ENCODE measurements at places on chromosomes 5 and 9.

DNA sequence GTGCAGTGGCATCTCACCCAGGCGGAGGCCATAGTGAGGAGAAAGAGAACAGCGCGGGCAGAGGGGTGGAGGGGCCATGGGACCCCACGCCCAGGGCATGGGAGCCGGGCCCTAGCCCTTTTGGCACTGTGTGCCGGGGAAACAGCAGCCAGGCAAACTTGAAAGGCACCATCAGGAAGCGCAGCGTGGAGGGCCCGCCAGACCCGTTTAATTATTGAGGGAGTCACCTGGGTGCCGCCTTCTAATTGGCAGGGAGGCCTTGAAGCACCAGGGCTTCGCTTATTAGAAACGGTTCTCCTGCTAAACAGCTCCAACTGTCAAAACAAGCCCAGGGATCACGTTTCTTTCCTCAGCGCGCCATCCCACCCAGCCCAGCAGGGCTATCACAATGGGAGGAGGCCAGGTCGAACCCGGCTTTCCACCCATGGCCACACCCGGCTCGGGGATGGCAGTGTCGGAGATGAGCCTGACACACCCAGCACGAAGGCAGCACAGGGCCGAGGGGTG lies 104.6 kb upstream of the SARDH start:
- no peak for DNase-seq

DNA sequence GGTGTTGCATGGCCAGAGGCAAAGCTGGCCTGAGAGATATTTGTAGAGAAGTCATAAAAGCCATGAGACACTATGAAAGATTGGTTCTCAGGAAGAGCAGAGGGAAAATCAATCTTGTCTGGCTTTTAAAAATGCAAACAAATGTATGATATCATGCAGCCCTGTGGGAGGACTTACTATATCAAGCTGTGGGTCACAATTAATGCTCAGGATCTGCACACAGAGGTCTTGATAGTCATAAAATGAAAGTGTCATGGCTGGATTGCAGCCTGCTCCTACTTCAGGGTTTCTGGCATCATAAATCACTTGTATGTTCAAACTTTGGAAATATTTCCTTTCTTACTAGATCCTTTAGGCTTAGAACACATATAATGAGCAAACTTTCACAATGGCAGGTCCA lies 151.5 kb downstream of the SEMA6A start:
- DNase-seq = no peak

DNA sequence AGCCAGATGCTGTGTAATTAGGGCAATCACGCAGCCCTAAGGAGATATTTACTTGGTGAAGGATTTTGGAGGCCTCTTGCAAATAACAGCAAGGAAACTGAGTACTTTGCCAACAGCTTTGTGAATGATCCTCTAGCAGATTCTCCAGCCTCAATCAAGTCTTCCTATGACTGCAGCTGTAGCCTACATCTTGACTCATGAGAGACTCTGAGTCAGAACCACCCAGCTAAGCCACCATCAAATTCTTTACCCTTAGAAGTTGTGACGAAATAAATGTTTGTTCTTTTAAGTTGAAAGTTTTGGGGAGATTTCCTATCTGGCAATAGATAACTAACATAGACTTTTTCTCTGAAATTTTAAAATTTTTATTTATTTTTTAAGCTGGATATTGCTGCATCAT lies 237.6 kb upstream of the CCNH start:
- no peak for DNase-seq

DNA sequence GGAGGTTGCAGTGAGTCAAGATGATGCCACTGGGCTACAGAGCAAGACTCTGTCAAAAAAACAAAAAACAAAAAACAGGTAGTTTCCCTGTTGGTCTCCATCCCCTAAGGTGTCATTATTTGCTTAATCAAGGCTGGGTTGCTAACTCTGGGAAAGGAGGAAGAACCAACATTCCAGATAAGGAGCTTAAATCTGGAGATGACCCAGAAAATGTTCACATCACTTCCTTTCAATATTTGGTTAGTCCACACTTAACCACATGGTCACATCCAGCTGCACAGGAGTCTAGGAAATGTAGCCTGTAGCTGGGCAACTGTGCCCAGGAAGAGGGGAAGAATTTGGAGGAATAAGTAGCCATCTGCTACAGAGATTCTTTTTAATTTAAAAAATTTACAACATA lies 25.9 kb upstream of the MEGF9 start:
- DNase-seq = no peak

DNA sequence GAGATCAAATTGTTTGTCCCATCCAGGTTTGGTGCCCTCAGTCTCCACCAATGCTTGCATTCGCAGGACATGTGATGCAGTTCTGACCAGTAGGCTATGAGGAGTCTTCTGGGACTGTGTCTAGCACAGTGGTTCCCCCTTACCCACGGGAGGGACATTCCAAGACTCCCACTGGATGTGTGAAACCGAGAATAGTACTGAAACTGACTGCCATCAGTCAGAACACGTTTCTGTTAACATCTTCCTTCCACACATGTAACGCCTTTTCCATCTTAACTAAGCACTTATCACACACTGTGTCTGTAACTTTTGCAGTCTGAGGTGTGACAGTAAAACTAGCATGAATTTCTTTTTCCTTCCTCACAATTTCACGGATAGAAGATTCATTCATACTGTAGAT lies 74.7 kb downstream of the PTTG1 start:
- no peak for DNase-seq

- DNase-seq = peak; percentile 39
Observed at GRCh38 chr5:68464424-68464823, 248.9 kb downstream of the PIK3R1 start.

- no peak for DNase-seq
Observed at GRCh38 chr9:122498883-122499288, 11.7 kb upstream of the OR1J2 start.

- peak; percentile 47 for DNase-seq
Observed at GRCh38 chr5:1792842-1793266, 6.8 kb downstream of the MRPL36 start.

DNA sequence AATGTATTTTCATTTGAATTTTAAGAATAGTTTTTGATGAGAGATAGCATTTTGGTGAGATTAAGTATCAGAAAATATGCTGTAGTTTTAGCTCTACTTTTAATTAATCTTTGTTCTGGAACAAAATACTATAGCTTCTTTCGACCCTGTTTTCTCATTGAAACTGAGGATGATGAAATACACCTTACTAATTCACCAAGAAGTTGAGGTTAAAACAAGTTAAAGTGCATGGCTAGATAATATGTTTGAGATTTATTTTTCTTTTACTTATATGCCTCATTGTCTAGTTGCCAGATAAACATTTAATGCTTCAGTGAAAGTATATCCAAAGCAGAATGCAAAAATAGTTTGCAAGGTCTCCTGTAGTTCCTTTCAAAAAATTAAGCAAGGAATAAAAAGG lies 140.1 kb upstream of the KCNN2 start:
- DNase-seq = no peak

GRCh38 chr5:139856714-139857113 lies 61.1 kb downstream of the PSD2 start:
- no peak for DNase-seq

GRCh38 chr5:32170303-32171151 lies 3.6 kb downstream of the GOLPH3 start:
- DNase-seq = no peak

DNA sequence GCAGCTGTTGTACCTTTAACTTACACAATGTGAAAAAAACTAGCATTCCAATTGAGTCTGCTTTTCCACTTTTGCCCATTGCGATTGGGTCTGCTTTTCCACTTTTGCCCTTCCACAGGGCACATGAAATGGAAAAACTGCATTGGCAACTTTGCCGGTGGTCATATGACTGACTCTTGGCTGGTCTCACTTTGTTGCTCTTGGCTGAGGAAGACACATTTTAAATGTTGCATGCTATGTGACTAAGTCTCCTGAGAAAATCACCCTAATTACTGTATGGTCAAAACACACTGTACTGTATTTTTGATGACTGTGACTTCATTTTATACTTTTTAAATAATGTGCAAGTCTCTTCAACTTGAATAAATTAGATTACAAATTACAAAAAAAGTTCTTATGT lies 1.6 kb upstream of the OXCT1 start:
- no peak for DNase-seq

- no peak for DNase-seq
Observed at GRCh38 chr9:85185486-85186217, 516.1 kb downstream of the NTRK2 start.

GRCh38 chr5:89064054-89064453 lies 181.1 kb upstream of the MEF2C start:
- DNase-seq = no peak

- DNase-seq = no peak
Observed at GRCh38 chr5:67770431-67771025, 445.0 kb upstream of the PIK3R1 start.

DNA sequence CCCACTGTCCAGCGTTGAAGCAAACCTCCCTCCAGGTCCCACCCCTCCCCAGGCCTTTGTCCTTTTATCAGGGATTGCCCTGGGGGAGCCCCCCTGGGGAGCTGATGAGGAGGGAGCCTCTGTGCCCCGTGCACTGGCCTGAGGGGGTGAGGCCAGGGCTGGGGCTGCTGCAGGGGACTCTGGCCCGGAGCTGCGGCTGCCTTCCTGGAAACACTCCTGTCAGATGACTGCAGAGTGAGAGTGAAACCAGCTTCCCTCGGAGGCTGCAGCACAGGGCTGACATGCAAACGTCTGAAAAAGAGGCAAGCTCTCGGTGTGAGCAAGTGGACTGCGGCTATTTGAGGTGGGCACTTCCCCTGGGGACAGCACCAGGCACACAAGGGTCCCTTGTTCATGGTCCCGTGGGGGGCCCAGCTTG lies 4.6 kb upstream of the TRAF2 start:
- peak; percentile 58 for DNase-seq

DNA sequence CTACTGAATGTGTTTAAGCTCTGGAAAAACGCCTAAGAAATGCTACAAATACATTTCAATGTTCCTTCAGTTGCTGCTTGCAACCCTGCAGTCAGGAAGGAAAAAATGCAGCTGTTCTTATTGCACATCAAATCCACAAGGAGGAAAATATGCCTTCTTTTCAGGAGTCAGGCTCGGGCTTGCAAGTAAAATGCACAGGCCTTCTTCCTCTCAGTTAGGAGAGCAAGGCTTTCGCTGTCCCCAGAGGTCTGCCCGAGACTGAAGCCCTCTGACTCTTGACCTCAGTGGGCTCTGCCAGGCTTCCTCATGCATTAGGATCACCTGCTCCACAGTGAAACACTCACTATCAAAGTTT lies 899 bp upstream of the SHC3 start:
- DNase-seq = no peak

DNA sequence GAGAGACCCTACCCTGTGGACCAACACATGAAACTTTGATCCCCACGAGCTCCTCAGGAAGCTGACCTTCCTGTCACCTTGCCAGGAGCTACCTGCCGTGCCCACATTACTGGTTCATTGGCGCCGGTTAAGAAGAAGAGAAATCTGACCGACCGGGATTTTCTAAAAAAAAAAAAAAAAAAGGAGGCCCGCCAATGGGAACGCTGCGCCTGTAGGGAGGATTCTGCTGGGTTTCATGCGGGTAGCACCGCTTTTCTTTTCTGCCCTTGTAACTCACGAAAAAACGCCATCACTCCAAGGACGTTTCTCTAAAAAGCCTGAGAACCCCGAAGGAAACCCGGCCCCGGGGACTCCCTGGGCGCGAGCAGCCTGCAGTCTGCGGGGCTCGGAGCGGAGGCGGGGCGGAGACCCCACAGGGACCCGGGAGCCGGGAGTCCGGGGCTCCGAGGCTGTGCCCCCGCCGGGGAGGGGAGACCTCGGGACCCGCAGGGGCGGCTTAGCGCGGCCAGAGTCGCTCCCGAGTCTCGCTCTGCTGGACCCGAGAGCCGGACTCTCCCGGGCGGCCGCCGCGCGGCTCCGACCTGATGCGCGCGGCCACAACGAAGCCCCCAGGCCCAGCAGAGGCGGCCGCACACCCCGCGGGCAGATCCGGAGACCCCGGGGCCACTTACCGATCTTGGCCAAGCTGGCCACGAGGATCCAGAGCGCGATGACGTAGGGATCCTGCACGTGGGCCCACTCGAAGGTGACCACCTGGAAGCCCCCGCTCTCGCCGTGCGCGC lies 617 bp downstream of the SLC9A3 start:
- no peak for DNase-seq

DNA sequence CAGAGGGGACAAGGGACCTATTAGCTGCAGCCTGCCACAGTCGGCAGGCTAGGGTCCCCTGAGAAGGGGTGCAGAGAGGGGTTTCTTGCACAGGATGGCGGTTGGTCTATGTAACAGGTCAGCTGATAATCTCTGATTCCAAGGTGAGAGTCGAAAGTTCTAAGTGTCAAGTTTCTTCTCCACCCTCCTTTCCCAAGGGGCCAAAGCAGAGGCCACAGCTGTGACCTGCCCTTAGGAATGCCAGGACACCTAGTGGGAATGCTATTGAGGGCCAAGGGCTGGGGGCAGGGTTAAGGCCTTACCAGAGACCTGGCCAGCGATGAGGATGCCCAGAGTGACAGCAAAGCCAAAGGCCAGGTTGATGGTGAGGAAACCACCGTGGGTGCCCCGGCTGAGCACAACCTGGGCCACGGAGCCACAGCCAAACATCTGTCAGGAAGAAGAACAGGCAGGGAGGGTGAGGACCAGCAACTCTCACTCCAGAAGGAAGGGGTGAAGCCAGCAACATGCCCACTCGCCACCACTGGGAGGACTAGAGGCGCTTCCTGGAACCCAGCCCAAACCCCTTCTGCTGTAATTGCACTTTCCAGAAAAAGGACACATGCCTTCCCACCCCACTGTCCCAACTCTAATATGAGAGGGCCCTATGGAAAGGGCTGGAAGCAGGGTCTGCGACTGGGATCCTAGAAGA lies 3.8 kb downstream of the AQP3 start:
- no peak for DNase-seq

DNA sequence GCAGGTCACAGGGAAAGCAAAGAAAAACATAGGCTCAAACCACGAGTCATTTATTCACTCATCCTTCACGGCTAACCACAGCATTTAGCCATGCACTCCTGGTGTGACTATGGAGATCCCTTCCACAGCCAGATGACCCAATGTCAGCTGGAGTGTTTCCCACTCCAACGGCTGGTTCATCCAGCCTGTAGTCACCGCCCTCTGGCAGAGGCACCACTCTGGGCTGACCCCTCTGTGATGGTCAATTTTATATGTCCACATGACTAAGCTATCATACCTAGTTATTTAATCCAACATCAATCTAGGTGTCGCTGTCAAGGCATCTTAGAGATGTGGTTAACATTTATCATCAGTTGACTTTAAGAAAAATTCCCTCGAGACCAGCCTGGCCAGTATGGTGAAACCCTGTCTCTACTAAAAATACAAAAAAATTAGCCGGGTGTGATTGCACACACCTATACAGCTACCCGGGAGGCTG lies 9.5 kb upstream of the PHF19 start:
- DNase-seq = no peak

GRCh38 chr5:14809369-14810155 lies 62.0 kb downstream of the ANKH start:
- DNase-seq = peak; percentile 54

GRCh38 chr5:34913072-34913471 lies 2.2 kb downstream of the RAD1 start:
- no peak for DNase-seq

GRCh38 chr5:130065617-130066016 lies 161.4 kb downstream of the CHSY3 start:
- DNase-seq = no peak

GRCh38 chr9:87238545-87238944 lies 259.1 kb upstream of the DAPK1 start:
- DNase-seq = no peak

GRCh38 chr5:158910782-158911692 lies 188.7 kb downstream of the EBF1 start:
- DNase-seq = no peak

GRCh38 chr5:58145397-58145934 lies 314.4 kb downstream of the PLK2 start:
- no peak for DNase-seq

Data from stimulated activated CD4-positive, alpha-beta T cell treated with anti-CD3 and anti-CD28 coated beads, Interleukin-12 subunit alpha, Interleukin-12 subunit beta, amount 100 ng/mL, for 4 hours (primary cell).